ENCODE measurements at places on chromosomes 7 and 10.

- no peak for DNase-seq
Measured at GRCh38 chr7:102236592-102237287, 49.9 kb upstream of the SH2B2 start.

GRCh38 chr7:1662767-1663166 is 7.3 kb upstream of the ELFN1 start:
- no peak for DNase-seq

DNA sequence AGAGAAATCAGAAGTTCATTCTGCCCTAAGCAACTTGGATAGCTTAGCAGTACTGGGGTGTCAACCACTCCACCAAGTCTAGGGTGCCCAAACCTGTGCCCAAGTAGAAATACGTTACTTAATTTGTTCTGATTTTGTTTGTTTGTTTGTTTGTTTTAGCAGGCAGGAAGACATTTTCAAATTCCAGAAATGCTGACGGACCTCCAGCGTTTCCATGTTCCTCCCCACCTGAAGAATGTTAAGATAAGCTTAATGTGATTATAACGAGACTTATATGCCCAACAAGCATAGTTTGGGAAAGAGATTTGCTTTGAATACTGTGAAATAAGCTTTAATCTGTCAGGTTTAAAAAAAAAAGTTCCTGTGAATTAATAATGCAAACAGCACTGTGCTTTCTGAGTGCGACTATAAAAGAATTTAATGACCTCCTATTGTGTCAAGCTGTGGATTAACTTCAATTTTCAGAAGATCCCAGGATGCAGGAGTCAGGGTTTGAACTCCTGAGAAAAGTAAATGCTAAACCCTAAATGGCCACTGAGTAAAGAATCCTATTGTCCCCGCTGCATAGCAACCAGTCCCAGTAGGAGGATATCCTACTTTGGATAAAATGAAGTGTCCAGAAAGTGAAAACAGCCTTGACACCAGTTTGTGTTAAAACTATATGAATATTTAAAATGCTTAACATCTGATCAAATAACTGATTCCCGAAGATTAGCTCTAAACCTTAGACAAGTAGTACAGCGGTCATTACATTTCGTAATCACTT is 56.5 kb downstream of the LYZL1 start:
- DNase-seq, result no peak

GRCh38 chr7:40310258-40310657 is 175.5 kb downstream of the SUGCT start:
- no peak for DNase-seq

DNA sequence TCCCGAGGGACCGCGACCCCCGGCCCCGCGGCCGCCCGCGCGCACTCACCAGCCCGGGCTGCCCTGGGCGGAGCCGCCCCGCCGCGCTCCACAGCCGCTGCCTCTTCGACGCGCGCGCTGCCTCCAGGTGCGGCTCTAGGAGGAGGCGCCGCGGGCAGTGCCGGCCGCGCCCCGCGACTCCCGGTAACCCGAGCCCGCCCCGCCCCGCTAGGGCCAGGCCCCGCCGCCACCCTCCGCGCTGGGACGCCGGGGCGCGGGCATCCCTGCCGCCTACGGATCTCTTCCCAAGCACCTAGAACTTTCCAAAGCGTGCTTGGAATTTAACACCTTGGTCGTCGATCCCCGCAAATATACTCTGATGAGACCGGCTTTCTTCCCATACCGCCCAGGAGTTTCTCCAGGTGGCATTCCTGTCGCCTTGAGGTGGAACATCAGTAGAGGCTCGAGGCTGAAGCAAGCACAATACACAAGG is at the start of gene SLC26A5:
Gene SLC26A5, minus strand, starts transcription at position 159 of the 472 bp plus-strand sequence. CDS start 24,693 bp downstream, outside the sequence.
- no peak for DNase-seq

DNA sequence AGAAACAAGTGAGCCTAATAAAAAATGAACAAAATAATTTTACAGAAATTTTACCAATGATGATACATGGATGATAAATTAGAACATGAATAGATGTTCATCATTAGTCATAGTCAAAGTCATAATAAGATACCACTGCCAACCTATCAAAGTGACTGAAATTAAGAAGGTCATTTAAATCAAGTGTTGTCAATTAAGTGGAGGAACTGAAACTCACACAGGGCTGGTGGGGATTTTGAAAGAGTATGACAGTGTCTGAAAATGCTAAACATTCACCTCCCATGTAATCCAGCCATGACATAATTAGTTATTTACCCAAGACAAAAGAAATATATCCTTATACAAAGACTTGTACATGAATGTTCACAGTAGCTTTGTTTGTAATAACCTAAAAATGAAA is 57.1 kb upstream of the DYNC1I1 start:
- no peak for DNase-seq

GRCh38 chr10:132030898-132031463 is 34.8 kb upstream of the JAKMIP3 start:
- no peak for DNase-seq

DNA sequence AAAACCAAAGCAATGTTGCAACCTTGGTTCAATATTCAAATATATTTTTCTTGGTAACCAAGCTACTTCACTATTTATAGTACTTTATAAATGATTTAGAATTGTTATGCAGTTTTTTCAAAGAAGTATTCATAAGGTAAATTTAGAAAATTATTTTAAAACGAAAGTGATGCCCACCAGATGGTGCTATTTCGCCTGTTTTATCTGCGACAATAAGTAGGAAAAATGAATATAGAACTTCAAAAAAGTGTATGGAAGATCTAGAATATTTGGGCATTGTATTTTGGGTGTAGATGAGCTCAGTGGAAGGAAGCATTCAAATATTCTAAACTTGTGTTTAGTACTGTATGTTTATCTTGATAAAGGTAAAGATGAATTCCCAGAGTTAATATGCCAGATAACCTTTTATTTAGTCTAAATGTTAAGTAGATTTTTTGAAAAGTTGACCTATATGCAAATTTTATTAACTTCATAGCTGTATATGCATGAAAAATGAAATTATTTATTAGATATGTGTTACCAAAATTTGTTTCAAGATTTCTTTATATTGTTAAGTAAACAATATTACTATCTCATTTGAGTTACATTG is 93.2 kb downstream of the ADK start:
- DNase-seq, result no peak

DNA sequence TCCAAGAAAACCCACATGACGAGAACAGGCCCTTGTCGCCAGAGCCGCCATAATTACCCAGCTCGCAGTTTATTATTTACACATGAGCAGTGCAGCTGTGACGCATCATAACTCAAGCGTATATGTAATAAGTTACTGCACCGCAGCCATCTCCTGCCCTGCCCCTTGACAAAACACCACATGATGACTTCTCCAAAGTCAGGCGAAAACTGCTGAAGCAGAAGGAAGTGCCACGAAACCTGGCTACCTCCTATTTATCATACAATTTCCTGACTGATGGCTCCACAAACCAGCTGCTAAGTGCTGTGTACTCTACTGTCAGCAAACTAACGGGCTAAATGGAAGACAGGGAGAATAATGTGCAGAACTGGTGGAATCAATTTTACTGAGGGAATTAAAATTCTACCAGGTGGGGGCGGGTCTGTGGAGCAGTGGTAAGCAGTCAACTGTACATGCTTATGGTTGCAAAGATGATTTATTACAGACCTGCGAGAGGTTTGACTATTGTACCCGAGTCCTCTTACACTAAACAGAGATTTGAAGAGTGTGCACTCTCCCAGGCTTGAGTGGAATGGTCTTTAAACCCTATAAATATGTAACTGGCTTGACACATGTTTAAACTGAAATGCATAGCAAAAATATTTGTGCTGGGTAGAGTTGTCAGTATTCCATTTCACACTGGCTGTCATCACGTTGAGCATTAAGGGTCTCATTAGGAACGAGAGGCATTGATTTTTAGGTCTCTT is 156.0 kb downstream of the GLI3 start:
- DNase-seq, result no peak

Measured in stimulated activated CD8-positive, alpha-beta memory T cell treated with anti-CD3 and anti-CD28 coated beads, Interleukin-12 subunit alpha, Interleukin-12 subunit beta, amount 100 ng/mL, for 4 hours (primary cell).